Occipital lobe (tissue), 3 donors: ENCODE measurements at places on chromosomes 11 and 22. TPM values are rescaled to one million over a fixed set of nuclear protein-coding genes. Genes with fewer than 3 reads are reported as not detected.

- DNase-seq: no peak
Measured at GRCh38 chr11:127236776-127237175, 236.2 kb upstream of the KIRREL3 start.

DNA sequence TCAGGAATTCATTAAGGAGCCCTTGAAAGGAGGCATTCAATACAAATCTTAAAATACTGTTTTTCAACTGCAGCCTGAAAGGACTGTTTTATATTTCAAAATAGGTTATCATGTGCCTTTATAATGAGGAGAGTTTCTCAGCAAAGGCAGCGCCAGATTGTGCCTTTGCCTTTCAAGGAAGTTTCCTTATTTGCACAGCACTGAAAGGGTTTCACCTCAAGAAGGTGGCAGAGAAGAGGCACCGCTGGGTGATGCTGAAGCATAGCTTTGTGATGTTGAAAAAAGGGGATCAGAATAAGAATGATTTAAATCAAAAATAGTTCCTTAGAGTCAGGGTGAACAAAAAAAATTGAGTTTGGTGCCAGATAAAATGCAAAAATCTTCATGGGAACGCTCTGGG lies 601.0 kb upstream of the KIRREL3 start:
- DNase-seq: no peak

GRCh38 chr22:48477031-48477721 lies 1350.5 kb downstream of the BRD1 start:
- DNase-seq: no peak

- DNase-seq: no peak
Measured at GRCh38 chr11:86670181-86670580, 2.2 kb downstream of the ME3 start.

GRCh38 chr11:113675003-113675561 lies 31.0 kb downstream of the TMPRSS5 start:
- no peak for DNase-seq

DNA sequence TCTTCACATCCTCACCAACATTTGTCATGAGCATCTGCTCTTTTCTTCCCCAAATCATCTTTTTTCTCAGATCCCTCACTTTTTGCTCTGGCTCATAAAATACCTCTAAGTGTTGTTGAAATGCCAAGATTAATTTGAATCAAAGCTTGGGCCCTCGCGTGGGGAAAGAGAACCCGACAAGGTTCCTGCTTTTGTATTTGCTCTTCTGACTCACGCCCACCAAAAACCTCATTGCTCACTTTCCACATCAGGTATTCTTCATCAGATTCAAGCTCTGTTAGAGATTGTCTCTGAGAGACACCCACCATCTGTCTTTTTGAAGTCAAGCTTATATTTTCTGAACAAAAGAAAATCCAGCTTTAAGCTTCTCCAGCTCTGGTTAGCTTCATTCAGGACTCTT lies 52.9 kb upstream of the FBXO3 start:
- no peak for DNase-seq

- DNase-seq: no peak
Measured at GRCh38 chr22:38412435-38413084, 42.4 kb downstream of the KCNJ4 start.

GRCh38 chr11:126443120-126443519 lies 87.6 kb downstream of the ST3GAL4 start:
- DNase-seq: peak; percentile 23

DNA sequence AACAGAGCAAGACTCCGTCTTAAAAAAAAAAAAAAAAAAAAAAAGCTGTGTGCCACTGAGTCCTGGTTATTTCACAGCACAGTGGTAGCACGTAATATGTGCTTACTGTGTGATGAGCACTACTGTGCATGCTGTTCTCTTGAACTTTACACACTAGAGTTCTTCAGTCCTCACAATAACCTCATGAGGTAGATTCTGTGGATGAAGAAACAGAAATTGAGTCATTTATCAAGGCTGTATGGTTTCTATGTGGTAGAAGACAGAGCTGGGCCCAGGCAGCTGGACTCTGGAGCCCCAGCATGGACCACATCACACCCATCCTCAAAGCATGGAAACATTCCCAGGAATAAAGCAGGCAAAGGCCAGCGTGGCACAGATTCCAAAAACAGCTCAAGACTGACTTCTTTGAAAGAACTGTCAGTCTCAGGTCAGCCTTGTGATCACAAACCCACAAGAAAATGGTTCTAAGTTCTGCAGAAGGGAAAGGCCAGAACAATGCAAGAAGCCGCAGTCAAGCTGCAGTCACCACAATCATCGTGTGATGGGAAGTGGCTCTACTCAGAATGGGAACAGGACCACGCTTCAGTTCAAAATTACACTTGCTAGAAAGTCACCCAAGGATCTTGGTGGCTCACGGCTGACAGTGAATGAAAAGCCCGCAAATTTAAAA lies 49.5 kb downstream of the MICAL3 start:
- no peak for DNase-seq

GRCh38 chr11:17014321-17014832 lies at the start of gene PLEKHA7:
TSS of gene PLEKHA7 (minus strand) at chr11:17014414. CDS start at chr11:17014401, 13 bp downstream.
- DNase-seq: no peak

DNA sequence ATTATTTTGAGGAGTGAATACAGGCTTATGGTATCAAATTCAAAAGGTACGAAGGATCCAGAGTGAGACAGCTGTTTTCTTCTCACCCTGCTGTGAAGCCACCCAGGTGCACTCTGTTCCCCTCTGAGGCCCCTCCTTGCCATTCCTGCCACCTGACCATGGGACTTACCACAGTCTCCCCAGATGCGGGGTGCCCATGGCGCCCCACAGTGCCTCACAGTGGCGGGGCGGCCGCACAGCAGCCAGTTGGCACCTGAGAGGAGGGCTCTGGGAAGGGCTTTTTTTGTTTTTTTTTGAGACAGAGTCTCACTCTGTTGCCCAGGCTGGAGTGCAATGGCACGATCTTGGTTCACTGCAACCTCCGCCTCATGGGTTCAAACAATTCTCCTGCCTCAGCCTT lies 151.7 kb downstream of the CEP164 start:
- no peak for DNase-seq

The C11orf65 gene
- 0.62 TPM for total RNA-seq

The PATZ1 gene
- 29.9 TPM for total RNA-seq

The ARHGAP42 gene
- total RNA-seq: 7.2 TPM

The EXPH5 gene
- 3.1 TPM for total RNA-seq

The P2RY6 gene
- total RNA-seq: not detected

The ART1 gene
- 0.16 TPM for total RNA-seq

The PLAAT4 gene
- total RNA-seq: 2.3 TPM

The RBMXL2 gene
- not detected for total RNA-seq

The MUC2 gene
- not detected for total RNA-seq

The GLB1L2 gene
- 1.1 TPM for total RNA-seq
